GOT3 (cell line): ENCODE measurements at places on chromosomes 12 and 14.

- no peak for DNase-seq
These were observed 10.3 kb downstream of the PLEKHG3 start for GRCh38 chr14:64714432-64715025.

DNA sequence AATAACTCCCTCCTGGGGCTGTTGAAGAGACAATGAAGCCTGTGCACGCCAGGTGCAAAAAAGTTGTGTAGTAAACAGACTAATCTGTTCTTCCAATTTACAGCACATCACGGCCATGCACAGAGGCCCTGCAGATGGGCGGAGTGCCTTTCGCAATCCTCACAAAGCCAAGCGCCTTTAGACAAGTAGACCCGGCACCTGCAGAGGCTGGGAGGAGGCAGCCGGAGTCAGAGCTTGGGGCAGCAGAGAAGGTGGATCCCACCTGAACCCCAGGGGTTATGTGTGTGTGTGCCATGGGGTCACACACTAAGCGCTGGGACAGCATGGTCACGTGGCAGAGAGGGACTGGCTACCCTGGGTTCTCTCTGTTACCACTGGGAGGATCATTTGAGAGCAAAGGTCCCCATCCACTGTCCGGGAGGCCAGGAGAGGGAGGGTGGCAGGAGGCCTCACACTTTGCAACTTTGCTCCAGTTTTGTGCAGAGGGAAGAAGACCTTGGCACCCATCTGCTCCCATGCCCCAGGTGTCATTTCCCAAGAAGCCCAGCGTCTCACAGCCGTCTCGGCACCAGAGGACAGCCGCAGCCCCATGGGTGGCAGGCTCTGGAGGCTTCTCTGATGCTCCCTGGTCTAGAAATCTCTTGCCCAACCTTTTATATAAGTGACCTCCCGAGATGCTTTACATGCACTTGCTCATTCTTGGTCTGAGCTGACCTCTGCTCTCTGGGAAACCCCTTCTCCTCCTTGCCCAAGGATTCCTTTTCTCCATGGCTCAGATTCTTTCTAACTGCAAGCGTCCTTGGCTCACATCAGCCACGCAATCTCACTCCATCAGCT, 80.0 kb upstream of the DICER1 start:
- DNase-seq: no peak

GRCh38 chr14:22596354-22596879, 1.7 kb upstream of the ABHD4 start:
- DNase-seq: no peak

GRCh38 chr14:106875503-106875902, 1349.1 kb downstream of the TMEM121 start:
- DNase-seq: no peak

- no peak for DNase-seq
These were observed 57.0 kb downstream of the HELB start for GRCh38 chr12:66359300-66359699.

DNA sequence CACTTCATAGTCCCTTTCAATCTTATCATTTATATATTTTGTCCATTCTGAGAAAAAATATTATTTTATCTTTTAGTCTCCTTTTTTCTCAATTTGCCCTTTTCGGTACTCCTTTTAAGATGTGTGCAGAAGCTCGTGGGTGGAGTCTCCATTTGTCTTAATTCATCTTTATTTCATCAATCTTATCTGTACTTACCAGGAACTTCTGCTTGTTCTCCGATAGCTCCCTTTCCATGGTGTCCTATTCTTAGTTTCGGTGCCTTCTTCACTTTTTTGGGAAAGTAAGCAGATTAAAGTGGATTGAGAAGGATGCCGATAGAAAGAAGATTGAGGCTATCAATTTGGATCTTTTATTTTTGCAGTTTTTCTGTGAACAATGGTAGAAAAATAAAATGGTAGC, 183.4 kb upstream of the PLEKHA5 start:
- no peak for DNase-seq

- no peak for DNase-seq
These were observed 64.7 kb downstream of the RIMBP2 start for GRCh38 chr12:130651188-130651959.

DNA sequence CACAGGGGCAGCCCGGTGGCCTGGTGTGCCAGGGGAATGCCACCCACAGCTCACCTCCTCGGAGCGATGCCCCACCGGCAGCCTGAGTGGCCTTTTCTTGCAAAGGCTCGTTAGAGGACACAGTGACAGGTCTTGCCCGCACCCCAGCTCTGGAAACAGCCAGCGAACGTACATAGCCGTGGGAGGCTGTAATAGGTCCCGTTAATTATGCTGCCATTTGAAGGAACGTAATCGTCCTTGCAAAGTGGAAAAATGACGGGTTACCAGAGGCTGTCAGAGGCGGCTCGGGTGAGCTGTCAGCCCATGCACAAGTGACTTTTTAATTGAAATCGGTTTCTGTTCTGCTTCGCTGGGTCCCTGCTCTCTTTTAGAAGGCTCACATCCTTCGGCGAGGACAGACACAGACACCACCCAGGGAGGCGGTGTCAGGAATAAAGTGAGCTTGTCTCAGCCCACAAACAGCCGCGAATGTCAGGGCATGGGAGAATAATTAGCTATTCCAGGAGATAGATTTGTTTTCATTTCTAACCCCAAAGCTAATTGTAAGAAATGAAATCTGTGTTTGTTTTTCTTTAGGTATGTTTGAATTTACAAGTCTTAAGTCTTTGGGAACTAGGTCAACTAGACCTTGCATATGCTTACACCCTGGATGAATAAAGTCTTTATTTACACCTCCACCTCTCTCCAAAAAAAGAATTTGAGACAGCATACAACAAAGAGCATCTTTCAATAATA, 77.2 kb upstream of the RFLNA start:
- DNase-seq: no peak

DNA sequence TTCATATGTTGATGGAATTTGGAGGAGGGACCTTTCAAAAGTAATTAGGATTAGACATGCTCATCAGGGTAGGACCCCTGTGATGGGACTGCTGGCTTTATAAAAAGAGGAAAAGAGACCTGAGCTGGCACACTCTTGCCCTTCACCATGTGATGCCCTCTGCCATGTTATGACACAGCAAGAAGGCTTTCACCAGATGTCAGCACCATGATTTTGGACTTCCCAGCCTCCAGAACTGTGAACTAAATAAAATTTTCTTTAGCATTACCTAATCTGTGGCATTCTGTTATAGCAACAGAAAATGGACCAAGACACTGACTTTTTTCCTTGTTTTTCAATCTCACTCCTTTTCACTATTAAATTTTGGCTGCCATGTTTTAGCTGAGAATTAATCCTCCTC, 105.0 kb upstream of the TMPO start:
- DNase-seq: no peak

DNA sequence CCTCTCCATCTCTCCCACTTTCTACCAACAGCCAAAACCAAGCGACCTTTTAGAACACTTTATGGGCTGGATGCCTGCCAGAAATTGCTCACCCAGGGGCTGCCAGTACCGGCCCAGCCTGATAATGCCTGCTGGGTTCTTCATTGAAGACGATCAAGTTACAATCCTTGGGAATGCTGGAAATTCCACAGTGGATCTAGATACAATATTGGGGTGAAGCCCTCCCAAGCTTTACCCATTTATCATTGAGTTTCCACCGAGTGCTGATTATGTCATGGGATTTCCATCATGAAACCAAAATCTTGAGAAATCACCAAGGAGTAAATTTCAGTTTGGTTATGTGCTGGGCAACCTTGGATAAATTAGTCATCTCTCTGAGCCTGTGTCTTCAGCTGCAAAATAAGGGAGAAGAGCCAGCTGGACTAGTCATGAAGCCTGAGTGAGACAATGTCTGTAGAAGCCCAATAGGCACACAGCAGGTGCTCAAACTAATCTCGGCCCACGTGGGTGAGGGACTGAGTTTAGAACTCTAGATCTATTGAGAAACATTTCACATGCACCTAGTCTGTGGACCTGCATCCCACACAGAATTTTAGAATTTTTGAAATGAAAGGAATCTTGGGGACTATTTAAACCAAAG, 75.5 kb upstream of the CLMN start:
- no peak for DNase-seq

DNA sequence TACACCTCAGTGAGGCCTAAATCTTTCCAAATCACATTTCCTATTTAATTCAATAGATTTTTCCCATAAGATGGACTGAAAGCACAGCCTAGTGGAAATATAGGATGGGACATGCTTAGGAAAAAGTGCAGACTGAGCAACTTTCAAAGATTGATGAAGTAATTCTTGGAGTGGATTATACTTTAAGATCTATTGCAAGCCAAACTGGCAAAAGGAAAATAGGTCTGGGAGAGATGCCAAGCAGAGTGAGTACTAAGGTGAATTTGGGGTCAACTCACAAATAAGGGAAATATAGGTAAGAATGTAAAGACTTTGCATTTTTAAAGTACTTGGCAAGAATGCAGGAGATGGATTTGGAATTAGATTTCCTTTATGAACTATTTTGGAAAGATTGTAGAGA, 170.2 kb upstream of the FOXG1 start:
- DNase-seq: no peak

DNA sequence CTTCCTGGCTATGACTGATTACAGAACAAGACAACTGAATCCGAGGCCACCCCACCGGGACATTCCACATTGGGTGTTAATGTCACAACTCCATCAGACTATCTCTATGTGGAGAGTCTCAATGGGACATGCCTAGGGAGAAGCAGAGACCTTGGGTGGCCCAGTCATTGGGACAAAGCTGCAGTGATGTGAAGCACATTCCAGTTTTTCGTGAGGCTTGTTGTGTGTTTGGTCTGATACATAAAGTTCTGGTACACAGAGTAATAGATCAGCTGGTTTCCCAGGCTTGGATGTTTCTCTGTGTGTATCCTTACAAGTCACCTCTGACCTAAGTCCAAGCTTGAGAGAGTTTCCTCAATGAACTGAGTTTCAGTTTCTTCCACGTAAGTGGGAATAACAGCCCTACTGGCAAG, 42.3 kb downstream of the CPM start:
- DNase-seq: no peak

GRCh38 chr12:45357539-45358417, 141.9 kb downstream of the ANO6 start:
- DNase-seq: no peak

DNA sequence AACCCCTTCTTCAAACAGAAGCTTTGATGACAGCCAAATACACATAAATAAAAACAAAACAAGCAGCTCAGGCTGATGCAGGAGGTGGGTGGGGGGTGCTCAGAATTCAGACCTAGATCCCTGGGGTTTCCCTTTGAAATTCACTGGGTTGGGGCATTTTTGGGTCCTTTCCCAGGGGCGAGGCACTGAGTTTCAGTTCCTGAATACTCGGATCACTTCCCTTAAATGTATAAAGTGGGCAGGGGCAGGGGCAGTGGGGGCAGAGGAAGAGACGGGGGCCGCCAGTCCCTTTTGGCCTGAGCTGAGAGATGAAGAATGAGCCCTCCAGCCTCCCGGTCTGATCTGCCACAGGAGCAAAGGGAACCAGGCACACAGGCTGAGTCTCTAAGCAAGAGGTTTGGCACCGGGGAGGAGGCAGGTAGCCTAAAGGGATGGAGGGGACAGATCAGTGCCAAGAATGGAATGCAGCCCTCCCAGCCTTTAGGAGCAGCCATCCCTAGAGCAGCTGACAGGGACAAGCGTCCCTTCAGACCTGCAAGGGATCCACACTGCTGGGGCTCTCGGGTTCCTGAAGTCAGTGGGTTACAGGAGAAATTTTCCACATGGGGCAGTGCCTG, 20.3 kb downstream of the KDM2B start:
- no peak for DNase-seq

DNA sequence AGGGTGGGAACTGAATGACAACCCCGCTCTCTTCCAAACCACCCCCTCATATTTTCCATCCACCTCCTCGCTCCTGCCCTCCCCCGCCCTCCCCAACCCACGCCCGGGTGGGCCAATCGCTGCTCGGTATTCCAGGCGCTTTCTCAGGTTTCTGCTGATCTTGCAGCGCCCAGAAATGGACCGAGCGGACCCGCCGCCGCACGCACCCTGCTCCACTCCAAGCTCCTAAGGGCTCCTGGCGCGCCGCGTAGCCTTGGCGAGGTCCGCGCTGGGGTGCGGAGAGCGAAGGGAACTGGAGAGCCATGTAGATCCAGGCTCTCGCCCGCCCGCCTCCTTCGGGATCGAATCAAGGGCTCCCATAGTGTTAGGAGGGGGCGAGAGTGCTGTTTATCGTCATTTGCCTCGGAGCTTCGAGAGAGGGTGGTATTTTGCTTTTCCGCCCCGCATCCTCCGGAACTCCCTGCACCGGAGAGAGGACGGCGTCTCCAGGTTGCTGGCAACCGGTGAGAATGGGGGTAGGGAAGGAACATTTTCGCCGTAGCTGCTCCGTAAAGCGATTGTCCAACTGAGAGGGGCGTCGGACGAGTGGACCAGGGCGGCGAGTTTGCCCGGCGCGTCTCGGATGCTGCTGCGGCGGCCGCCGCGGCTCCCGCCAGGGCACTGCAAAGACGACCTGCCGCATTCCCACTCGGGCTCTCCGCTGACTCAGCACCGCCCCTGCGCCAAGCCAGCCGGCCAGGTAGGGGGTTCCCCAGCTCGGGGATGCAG, at the start of gene KCNA1:
Gene KCNA1, plus strand, starts transcription at position 172 of the 768 bp plus-strand sequence. CDS start 1,474 bp downstream, outside the sequence.
- DNase-seq: no peak

GRCh38 chr14:76510181-76510580, 134.2 kb downstream of the ESRRB start:
- DNase-seq: no peak

GRCh38 chr14:54300881-54301280, 95.9 kb upstream of the CDKN3 start:
- no peak for DNase-seq

GRCh38 chr12:27198036-27198435, 46.0 kb upstream of the STK38L start:
- no peak for DNase-seq

DNA sequence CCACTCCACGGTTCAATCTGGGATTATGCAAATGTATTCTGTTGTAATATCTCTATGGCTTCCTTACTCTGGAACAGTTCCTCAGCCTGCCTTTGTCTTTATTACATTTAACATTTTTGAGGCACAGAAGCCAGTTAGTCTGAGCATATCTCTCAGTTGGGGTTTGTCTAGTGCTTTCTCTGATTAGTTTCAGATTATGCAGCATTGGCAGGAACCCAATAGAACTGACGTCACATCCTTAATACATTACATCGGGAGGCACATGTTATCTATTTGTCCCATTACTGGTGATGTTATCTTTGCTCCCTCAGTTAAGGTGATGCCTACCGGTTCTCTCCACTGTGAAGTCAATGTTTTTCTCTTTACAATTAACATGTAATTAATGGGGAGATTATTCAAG, 62.4 kb downstream of the PPM1A start:
- DNase-seq: no peak

DNA sequence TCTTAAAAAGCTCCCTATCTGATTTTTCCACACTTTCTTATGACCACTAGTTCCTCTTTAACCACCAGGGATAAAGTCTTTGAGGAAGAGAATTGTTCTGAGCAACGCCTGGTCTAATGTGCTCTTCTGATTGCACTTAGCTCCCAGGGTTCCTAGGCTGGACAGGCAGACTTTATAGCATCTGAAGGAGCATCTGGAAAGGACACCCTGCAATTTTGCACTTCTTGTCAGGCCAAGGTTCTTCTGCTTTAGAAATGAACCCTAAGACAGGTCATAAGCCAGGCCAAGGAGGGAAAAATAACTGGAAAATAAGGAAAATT, 126.3 kb downstream of the KTN1 start:
- DNase-seq: no peak

GRCh38 chr14:37133284-37133913, 39.0 kb downstream of the SLC25A21 start:
- DNase-seq: no peak

- no peak for DNase-seq
These were observed 240.4 kb downstream of the SNAPC1 start for GRCh38 chr14:62002642-62003041.

GRCh38 chr14:61416591-61416990, 95.2 kb downstream of the PRKCH start:
- no peak for DNase-seq
